ENCODE measurements at places on chromosomes 16 and 17. TPM values are rescaled to one million over a fixed set of nuclear protein-coding genes. Genes with fewer than 3 reads are reported as not detected.
A peak's percentile ranks its signal among the peaks of the same experiment; 100 is the strongest.

GRCh38 chr17:69246726-69247375, 18.2 kb upstream of the ABCA10 start:
- H3K27ac ChIP-seq: no peak overlapping the region
- H3K4me1 ChIP-seq: no peaks in the 10 kb centered on the region
- H3K4me3 ChIP-seq: no peak overlapping the region
- no peaks in the 10 kb centered on the region for H3K36me3 ChIP-seq

The ITGAD gene
- total RNA-seq: not detected

The EVI2B gene
- 0.47 TPM for total RNA-seq

GRCh38 chr17:43845766-43846165, 1.2 kb upstream of the CD300LG start:
- no peak for DNase-seq
- no peak overlapping the region for H3K4me3 ChIP-seq
- peaks cover 15% of the 10 kb centered on the region for H3K27me3 ChIP-seq
- no peaks in the 10 kb centered on the region for H3K36me3 ChIP-seq
- H3K27ac ChIP-seq: no peak overlapping the region

GRCh38 chr17:71780596-71780995, 340.2 kb upstream of the SOX9 start:
- no peak overlapping the region for H3K27ac ChIP-seq
- no peaks in the 10 kb centered on the region for H3K27me3 ChIP-seq
- no peak for DNase-seq
- no peak overlapping the region for H3K4me3 ChIP-seq
- H3K36me3 ChIP-seq: no peaks in the 10 kb centered on the region

The TERB1 gene
- total RNA-seq: 0.05 TPM

The GRAP gene
- total RNA-seq: 1.1 TPM

DNA sequence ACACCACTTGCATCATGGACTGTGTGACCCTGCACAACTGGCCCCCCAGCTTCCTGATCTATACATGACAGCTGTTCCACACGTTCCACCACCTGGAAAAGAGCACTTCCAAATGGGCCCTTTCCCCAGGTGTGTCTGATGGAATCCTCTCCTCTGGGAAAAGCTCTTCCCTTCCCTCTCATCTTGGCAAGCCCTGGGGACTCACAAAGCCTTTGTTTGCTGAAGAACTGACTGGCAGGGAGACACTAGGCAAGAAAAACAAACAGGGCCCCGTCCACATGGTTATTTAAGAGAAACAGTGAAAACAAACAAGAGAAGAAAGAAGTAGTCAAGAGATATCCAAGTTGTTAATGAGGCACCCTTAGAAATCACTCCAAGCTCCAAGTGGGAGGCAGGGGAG, 52.6 kb downstream of the C16orf95 start:
- H3K4me1 ChIP-seq: peaks cover 36% of the 10 kb centered on the region
- H3K4me3 ChIP-seq: no peak overlapping the region
- H3K36me3 ChIP-seq: no peaks in the 10 kb centered on the region
- H3K27ac ChIP-seq: no peak overlapping the region
- peak; percentile 67 for DNase-seq

DNA sequence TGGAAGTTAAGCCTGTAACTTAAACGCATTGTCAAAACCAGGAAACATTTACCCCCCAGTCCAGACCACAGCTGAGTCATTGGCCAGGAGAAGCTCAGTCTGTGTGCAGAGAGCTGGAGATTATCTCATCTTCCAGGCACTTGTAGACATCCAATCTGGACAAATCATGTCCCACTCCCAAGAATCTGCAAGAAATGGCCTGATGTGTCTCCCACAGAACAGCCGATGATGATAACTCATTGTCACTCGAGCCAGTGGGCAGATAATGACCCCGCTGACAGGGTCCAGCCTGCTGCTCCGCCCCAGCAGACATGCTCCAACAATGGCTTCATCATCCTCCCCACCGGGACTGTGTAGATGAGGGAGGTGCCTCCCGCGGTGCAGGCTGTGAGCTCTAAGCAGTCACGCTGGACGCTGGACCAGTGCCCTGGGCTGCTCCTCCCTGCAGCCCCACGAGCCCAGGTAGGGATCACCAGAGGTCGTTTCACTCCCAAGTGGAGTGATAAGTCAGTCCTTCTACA, 322.5 kb downstream of the C16orf95 start:
- H3K27ac ChIP-seq: peak overlapping the region; percentile 64
- peak; percentile 79 for DNase-seq
- no peaks in the 10 kb centered on the region for H3K27me3 ChIP-seq
- H3K36me3 ChIP-seq: no peaks in the 10 kb centered on the region
- peaks cover 26% of the 10 kb centered on the region for H3K4me1 ChIP-seq

- no peaks in the 10 kb centered on the region for H3K36me3 ChIP-seq
- H3K27me3 ChIP-seq: no peaks in the 10 kb centered on the region
- DNase-seq: no peak
- H3K4me1 ChIP-seq: peaks cover 4% of the 10 kb centered on the region
- H3K4me3 ChIP-seq: no peak overlapping the region
Measured at GRCh38 chr17:41354536-41354935, 3.9 kb upstream of the KRT33A start.

The IGF2BP1 gene
- 8.7 TPM for total RNA-seq

GRCh38 chr16:57999366-57999970, 1.0 kb downstream of the ZNF319 start:
- peaks cover 37% of the 10 kb centered on the region for H3K4me1 ChIP-seq
- peak overlapping the region; percentile 89 for H3K4me3 ChIP-seq
- DNase-seq: no peak
- H3K27ac ChIP-seq: peak overlapping the region; percentile 60
- no peaks in the 10 kb centered on the region for H3K27me3 ChIP-seq

DNA sequence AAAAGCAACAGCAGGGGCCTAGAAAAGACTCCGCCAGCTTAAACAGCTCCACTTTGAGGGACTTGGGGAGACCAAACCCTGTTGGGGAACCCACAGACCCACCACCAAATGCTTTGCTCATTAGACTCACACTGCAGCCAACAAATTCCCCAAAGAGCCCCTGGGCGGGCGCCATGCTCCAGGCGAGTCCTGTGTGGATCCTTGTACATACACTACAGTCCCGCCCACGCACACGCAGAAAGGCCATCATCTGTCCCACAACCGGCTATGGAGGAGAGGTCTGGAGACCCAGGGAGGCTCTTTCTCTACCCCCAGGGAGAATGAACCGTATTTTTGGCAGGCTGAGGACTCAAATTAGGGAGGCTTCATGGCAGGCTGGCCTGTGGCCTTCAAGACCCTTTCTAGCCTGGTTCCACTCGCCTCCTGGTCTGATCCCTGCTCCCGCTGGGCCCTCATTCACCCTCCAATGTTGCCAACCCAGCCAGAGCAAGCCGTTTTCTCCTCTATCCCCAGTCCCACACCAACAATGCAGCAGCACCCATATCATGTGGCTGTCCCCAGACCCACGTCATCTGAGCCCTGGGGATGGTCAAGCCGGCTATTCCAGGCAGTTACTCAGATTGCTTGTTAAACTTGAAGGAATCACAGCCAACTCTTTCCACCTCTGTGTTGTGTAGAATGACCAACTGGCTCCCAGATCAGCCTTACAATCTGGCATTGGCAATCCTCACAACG, 27.2 kb downstream of the ZNF423 start:
- H3K4me3 ChIP-seq: no peak overlapping the region
- H3K27ac ChIP-seq: no peak overlapping the region
- DNase-seq: no peak

The CES3 gene
- total RNA-seq: not detected

GRCh38 chr16:71526111-71526631, at the start of gene CHST4:
Gene CHST4 (plus strand): TSS chr16:71526426. CDS start chr16:71536678, 10,252 bp downstream.
- H3K36me3 ChIP-seq: no peaks in the 10 kb centered on the region
- H3K27me3 ChIP-seq: peaks cover 8% of the 10 kb centered on the region
- H3K4me1 ChIP-seq: peaks cover 5% of the 10 kb centered on the region
- H3K4me3 ChIP-seq: no peak within 1 kb of the TSS
- DNase-seq: peak; percentile 14

DNA sequence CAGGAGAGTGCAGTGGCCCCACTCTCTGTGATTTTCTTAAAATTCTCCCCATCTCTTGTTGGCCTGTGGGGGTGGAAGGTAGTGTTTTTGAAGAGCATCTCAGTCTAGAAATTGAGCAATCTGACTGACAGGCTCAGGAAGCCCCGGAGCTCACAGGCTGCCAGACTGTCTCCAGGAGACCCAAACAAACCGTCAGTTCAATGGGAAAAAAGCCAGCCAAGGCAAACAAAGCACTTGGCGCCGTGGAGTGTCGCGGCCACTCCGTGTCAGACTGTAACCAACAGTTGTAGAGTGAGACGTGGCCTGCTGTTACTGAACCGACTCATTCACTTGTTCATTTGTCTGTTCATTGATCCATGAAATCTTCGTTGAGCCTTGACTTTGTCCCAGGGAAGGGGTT, 33.7 kb downstream of the RGS9 start:
- peak; percentile 70 for DNase-seq
- no peak overlapping the region for H3K4me3 ChIP-seq
- 0 out of 2 replicates have a peak, but pooled peaks cover 3% of the 10 kb centered on the region for H3K36me3 ChIP-seq
- no peaks in the 10 kb centered on the region for H3K27me3 ChIP-seq
- peaks cover 31% of the 10 kb centered on the region for H3K4me1 ChIP-seq

DNA sequence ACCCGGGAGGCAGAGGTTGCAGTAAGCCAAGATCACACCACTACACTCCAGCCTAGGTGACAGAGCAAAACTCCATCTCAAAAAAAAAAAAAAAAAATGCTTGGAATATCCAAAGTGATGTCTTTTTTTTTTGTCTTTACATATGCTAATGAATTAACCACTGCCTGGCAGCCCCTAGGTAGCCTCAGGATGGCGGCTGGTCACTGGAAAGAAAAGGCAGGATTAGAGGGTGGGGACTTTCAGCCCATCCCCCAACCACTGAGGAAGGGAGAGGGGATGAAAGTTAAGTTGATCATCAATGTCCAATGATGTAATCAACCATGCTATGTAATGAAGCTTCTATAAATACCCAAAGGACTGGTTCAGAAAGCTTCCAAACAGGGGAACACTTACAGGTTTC, 26.8 kb downstream of the RNF157 start:
- no peaks in the 10 kb centered on the region for H3K27me3 ChIP-seq
- no peaks in the 10 kb centered on the region for H3K36me3 ChIP-seq
- peaks cover 5% of the 10 kb centered on the region for H3K4me1 ChIP-seq
- H3K27ac ChIP-seq: no peak overlapping the region

- DNase-seq: no peak
- peaks cover 15% of the 10 kb centered on the region for H3K36me3 ChIP-seq
- H3K27ac ChIP-seq: no peak overlapping the region
- no peak overlapping the region for H3K4me3 ChIP-seq
Measured at GRCh38 chr16:4356820-4357219, 5.7 kb upstream of the PAM16 start.

DNA sequence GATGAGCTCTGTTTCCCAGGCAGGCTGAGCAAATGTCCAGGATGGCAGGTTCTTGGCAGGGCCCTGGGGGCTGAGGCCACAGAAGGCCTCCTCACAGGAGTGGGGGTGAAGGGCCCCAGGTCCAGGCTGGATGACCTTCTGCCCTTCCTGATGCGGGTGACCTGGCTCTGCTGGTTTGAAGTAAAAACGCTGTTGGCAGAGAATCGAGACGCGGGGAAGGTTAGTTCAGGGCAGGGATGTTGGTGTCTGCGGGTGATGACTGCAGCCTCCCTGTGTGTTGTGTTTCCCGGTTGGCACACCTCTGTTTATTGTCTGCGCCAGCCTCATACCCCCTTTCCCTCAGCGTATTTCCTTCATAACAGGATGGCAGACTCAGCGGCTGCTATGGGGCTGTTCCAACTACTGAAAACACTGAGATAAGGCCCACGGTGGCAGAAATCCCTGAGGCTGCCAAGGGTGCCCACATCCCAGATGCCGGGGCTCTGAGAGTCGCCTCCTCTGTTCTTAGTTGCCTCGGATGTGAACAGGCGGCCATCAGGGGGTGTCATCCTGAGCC, 104.6 kb downstream of the METRNL start:
- no peaks in the 10 kb centered on the region for H3K36me3 ChIP-seq
- H3K4me3 ChIP-seq: no peak overlapping the region
- no peaks in the 10 kb centered on the region for H3K27me3 ChIP-seq

The KSR1 gene
- total RNA-seq: 7.7 TPM

The MYO15A gene
- not detected for total RNA-seq

DNA sequence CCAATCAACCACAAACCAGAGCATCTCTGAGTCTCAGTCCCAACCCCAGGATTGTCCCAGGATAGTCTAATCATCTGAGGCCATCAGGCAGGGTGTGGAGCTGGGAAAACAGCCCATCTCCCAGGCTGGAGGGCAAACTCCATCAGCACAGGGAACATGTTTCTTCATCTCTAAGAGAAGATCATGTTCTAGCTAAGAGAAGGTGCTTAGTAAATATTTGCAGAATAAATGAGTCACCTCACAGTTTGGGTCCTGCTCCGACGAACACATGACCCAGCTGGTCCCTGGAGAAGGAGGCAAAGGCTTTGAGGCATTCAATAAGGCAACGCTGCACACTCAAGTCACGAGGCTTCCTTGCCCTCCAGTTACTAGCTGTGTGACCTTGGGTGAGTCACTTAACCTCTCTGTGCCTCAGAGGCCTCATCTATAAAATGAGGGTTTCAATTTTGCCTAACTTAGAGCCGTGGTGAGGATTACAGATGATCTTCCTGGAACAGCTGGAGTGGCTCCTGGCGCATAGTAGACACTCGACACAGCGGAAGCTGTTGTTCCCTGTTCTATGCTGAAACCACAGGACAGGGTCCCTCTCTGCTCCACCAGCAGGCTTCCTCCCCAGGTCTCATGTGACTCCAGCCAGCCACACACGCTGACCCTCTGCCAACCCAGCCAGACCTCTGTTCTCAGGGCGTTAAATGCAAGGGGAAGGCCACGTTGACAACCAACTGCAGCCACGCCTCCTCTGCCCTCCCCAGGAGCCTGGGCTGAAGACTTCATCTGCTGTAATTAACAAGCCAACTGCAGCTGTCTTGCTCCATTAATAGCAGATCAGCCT, 10.3 kb upstream of the RPL38 start:
- H3K36me3 ChIP-seq: no peaks in the 10 kb centered on the region
- peaks cover 63% of the 10 kb centered on the region for H3K27me3 ChIP-seq
- no peak overlapping the region for H3K27ac ChIP-seq
- H3K4me1 ChIP-seq: no peaks in the 10 kb centered on the region
- H3K4me3 ChIP-seq: no peak overlapping the region

GRCh38 chr16:69469807-69470561, 45.6 kb downstream of the CYB5B start:
- no peak overlapping the region for H3K27ac ChIP-seq
- H3K4me1 ChIP-seq: 0 out of 2 replicates have a peak, but pooled peaks cover 4% of the 10 kb centered on the region
- H3K36me3 ChIP-seq: peaks cover 9% of the 10 kb centered on the region
- H3K4me3 ChIP-seq: no peak overlapping the region

- peak overlapping the region; percentile 96 for H3K4me3 ChIP-seq
- H3K36me3 ChIP-seq: peaks cover 75% of the 10 kb centered on the region
- H3K27ac ChIP-seq: peak overlapping the region; percentile 84
- peaks cover 29% of the 10 kb centered on the region for H3K4me1 ChIP-seq
- no peak for DNase-seq
- H3K27me3 ChIP-seq: no peaks in the 10 kb centered on the region
Measured at GRCh38 chr17:63700528-63701455, 867 bp upstream of the LIMD2 start.

- peak overlapping the region; percentile 12 for H3K27ac ChIP-seq
- H3K27me3 ChIP-seq: no peaks in the 10 kb centered on the region
- no peaks in the 10 kb centered on the region for H3K36me3 ChIP-seq
- peaks cover 16% of the 10 kb centered on the region for H3K4me1 ChIP-seq
- H3K4me3 ChIP-seq: peak overlapping the region; percentile 31
Measured at GRCh38 chr17:56779898-56780777, 53.6 kb downstream of the C17orf67 start.
